Omental fat pad (tissue), 4 donors: ENCODE measurements at places on chromosomes 6 and 20.

- no peak for DNase-seq
Observed at GRCh38 chr6:151733680-151734320, 73.7 kb upstream of the ESR1 start.

DNA sequence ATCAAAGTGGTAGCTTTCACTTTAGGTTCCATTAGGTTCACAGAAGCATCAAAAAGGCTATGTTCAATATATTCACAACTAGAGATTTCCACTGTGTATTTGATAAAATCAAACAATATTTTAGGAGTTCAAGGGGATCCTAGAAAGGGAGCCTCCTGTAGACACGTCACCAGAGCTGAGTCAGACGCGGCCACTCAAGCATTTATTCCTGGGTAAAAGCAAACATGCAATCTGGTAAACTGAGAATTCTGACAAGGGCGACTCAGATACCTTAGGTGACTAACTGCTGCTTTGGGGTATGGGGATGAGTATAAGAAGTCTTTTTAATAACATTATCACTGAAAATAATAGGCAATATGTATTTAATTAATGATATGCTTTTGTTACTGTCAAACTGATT is 118.7 kb upstream of the HMGN3 start:
- no peak for DNase-seq

GRCh38 chr20:14561741-14562221 is 224.4 kb upstream of the FLRT3 start:
- DNase-seq, result no peak

GRCh38 chr20:34269996-34270627 is 28.9 kb downstream of the ASIP start:
- no peak for DNase-seq

DNA sequence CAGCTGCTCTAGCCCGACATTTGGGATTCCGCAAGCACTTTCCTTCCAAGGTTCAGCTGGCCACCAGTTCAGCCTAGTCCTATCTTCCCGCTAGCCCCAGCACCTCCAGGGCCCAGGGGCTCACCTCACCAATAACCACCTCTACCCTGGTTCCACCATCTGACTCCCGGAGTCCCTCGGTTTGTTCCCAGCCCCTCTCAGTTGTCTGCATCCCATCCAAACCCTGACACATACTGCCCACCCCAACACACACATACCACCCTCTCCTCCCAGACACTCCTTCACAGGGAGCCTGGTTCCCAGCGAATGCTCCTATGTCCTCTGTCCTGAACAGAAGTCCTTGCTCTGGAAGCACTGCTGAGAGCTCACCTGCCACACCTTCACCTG is 418 bp downstream of the TNXB start:
- no peak for DNase-seq

DNA sequence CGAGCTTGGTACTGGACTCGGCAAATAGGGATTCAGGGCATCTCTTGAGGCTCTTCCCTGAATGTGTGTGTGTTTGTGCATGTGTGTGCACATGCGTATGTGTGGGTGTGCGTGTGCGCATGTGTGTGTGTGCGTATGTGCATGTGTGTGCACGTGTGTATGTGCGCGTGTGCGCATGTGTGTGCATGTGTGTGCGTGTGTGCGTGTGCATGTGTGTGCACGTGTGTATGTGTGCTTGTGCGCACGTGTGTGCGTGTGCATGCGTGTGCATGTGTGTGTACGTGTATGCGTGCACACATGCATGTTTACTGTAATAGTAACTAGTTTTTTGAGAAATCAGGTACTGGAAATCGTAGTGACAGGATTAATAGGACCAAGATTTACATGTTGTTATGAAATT is 117.7 kb downstream of the SMOC2 start:
- DNase-seq, result no peak

- DNase-seq, result no peak
Observed at GRCh38 chr6:118674772-118675171, 23.4 kb upstream of the CEP85L start.

DNA sequence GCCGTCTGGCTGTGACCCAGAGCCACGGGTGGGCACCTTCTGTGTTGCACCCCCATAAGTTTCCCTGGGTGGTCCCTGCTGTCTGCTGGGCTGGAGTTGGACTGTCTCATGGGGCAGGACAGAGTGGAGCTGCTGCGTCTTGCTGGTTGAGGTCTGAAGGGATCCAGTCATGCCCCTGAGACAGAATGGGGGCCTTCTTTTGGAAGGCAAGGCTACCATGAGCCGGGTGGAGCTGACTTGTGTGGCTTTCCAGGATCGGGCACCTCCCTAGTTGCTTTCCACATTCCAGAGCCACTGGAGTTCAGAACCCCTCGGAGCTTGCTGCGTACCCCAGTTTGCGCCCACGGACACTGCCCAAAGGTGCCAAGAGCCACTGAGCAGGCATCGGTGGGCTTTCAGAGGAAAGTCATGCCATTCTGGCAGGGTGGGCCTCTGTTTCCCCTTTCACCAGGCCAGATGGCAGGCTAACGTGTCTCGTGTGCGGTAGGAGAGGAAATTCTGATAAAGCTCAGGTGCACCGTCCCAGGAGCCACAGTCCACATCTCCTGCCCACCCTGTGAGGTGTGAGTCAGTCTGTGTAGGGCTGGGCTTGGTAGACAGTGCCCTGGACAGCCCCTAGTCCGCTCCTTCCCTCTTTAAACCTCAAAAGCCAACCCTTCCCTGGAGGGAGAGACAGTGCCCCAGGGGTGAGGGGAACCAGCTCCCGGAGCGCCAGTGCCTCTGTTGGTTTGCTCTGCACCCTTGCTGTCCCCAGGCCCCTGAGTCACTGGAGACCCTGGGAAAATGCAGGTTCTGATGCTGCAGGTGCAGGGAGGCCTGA is 125.3 kb downstream of the SYCP2 start:
- no peak for DNase-seq

GRCh38 chr6:42150254-42150653 is 7.8 kb upstream of the C6orf132 start:
- no peak for DNase-seq

DNA sequence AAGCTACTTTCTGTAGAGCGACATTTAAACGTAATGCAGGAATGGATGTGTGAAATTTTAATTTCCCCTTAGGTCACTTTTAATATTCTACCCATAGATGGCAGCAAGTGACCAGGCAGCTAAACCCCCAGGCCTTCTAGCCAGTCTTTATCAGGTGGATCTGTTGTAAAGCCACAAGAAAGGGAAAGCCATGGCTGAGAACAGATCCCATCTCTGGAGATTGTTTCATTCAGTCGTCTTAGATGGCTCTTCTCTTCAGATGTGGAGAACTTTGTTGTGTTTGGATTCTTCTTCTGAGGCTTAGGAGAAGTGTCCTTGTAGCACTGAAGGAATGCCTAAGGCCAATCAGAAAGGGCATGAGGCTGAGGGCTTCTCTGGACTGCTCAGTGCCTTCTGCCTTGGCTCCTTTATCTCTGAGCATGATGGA is 15.8 kb upstream of the RNF182 start:
- DNase-seq, result no peak

GRCh38 chr20:4151991-4152695 is 136.8 kb upstream of the RNF24 start:
- DNase-seq, result no peak

DNA sequence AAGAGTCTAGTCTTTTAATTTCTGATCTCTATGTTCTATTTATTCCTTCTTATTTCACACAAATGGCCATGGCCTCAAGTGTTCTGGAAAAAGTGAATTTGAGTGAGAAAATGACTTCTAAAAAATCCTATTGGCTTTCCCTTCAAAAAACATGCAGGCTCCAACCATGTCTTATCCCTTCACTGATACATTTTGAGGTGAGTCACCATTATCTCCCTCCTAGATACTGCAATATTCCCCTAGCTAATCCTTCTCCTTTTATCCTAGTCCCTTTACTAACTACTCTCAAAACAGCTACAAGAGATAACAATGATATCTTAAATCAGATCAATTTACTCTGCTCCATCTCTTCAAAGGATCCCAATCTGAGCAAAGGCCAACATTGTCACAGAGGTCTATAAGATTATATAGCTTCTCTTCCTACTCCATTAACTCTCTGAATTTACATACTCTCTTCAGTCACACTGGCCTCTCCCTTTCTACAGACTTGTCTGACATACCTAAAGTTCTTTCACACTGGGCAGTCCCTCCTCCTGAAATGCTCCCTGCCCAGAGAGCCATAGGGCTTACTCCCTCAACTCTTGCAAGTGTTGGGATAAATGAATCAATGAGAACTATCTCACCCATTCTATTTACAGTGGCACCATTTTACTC is 129.2 kb downstream of the TENT5A start:
- DNase-seq, result no peak

- no peak for DNase-seq
Observed at GRCh38 chr6:9875605-9876353, 539.1 kb downstream of the TFAP2A start.

DNA sequence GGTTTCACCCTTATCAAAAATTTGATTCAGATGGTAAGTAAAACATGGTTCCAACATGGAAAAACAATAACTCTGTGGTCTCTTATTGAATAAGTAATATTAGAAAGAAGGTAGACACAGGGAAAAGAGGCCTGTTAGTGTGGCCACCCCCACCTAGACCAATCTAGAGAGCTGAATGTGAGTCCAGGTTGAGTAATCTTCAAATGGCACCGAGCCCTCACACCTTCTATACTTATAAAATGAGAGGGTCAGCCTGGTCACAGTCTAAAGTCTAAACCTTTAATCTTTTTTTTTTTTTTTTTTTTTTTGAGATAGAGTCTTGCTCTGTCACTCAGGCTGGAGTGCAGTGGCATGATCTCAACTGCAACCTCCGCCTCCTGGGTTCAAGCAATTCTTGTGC is 6.9 kb downstream of the FAM184A start:
- no peak for DNase-seq

- DNase-seq, result no peak
Observed at GRCh38 chr6:128117916-128118315, 217.1 kb upstream of the THEMIS start.
